RWPE1 (cell line): ENCODE measurements at places on chromosomes 13 and 19.

GRCh38 chr19:6608940-6609339 lies 18.0 kb upstream of the CD70 start:
- DNase-seq, result no peak

GRCh38 chr13:40549500-40550094 lies 116.8 kb downstream of the FOXO1 start:
- DNase-seq, result no peak

- no peak for DNase-seq
These were observed 32.5 kb downstream of the MARK4 start for GRCh38 chr19:45283443-45284033.

GRCh38 chr13:23750383-23751121 lies 138.6 kb downstream of the MIPEP start:
- DNase-seq, result no peak

- no peak for DNase-seq
These were observed 11.4 kb downstream of the CARD8 start for GRCh38 chr19:48244281-48244680.

DNA sequence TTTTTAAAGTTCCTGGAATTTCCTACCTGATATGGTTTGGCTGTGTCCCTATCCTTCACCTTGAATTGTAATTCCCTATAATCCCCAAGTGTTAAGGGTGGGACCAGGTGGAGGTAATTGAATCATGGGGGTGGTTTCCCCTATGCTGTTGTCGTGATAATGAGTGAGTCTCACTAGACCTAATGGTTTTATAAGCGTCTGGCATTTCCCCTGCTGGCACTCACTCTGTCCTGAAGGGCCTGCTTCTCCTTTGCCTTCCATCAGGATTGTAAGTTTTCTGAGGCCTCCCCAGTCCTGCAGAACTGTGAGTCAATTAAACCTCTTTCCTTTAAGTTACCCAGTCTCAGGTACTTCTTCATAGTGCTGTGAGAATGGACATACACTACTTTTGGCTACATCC lies 298.7 kb downstream of the HS6ST3 start:
- DNase-seq, result no peak

- no peak for DNase-seq
These were observed 702 bp upstream of the MAG start for GRCh38 chr19:35291259-35291658.

DNA sequence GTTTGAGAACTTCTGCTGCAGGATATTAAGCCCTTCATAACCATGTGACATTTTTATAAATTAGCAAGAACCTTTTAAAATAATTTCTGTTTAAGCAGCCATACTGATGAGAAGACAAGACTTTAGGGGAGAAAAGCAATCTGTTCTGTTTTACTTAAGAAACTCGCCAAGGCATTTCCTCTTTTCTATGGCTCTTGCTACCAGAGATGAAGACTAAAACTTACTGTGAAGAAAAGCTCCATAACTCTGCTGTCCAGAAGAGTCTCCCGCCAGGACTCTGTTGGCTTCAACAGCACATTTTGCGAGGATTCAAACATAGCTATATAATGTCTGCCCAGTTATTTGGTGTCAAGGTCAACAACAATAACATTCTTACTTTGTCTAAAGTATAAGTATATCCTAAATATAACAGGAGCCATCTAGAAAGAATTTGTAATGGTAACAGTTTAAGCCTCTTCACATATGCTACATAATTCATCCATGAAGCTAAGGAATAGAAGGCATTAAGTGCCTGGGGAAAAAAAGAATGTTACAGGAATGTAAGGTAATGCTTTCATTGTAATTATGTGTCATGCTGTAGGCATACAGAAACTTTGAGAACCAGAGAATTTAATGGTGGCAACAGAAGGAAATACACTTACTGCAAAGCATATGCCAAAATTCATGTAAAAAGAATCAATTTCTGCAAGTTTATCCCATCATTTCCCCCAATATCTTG lies 53.2 kb upstream of the EEF1AKMT1 start:
- no peak for DNase-seq

- DNase-seq, result no peak
These were observed 407.2 kb downstream of the GPC5 start for GRCh38 chr13:91805605-91806004.

DNA sequence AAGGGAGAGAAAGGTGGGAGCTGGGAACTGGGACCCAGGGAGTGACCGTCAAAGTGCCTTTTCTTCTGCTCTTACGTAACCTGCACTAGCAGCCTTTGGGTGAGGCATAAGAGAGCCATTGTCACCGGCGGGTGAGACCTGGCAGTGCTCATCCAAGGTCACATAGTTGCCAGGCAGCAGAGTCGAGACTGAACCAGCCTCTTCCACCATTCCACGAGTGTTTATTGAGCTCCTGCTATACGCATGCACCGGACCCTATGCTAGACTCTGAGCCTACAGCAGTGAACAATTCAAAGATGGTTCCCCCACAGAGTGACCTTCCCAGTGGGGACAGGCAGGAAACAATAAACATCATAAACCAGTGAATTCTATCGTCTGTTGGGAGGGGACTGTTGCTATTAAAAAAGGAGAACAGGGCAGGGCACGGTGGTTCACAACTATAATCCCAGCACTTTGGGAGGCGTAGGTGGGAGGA lies 18.6 kb upstream of the STRN4 start:
- DNase-seq, result no peak

DNA sequence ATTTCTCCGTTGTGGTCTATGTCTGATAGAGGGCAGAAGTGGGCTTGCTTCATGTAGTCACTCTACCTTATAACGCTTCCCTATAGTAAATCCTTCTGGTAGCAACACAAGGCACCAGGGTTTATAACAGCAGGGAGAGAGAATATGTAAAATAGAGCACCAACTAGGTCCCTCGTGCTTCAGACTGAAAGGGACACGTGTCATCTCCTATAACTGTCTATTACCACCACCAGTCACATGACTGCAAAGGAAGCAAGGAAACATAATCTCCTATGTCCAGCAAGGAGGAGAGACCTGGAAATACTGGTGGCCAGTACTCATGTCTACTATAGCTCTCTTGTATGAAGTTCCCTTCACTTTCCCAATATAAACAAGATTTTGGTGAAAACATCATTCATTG lies 79.2 kb downstream of the SLAIN1 start:
- DNase-seq, result no peak

DNA sequence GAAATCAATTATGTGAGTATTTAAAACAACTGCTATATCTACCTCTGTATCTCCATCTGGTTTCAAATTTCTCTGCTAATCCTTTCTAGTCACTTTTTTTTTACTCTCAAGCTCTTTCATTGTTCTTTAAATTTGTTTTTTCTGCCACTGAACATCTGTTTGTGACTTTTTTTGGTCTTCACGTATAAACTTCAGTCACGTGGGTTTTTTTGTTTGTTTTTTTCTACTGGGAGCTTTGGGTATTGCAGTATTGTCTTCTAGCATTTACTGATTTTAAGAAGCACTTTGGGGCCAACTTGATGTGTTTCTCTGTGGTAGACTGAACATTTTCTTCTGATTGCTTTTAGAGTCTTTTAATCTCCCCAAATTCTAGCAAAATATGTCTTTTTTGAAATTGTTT lies 262.6 kb upstream of the RXFP2 start:
- no peak for DNase-seq

DNA sequence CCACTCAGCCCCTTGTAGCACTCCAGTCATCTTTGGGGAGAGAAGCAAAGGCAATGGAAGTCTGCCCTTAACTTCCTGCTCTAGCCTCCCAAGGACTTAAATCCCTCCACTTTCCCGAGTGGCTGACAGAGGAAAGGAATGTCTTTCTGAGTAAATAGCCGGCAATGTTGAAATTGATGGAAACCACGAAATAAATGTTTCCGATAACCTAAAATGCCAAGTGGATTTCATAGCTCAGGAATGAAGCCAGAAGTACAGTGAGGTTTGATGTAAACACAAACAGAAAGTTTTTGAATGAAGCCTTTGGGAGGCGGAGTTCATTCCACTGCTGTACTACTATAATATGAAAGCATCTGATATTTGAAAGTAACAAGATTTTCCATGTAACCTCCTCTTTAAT lies 14.0 kb upstream of the TBC1D4 start:
- DNase-seq, result no peak

DNA sequence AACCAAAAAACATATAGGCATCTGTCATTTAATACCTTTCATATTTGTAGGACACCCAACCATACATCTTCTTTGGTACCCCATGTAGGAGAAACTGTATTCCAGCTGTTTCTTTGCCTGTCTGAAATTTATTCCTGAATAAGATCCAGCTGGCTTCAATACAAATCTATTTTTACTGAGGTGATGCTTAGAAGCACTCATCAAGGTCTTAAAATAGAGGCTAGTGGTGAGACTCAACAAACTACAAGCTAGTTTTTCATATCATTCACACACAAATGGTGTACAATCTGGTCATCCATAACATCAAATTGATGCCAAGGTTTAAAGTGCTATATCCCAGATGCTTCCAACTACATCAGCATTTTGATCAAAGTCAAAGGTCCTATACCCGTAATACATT lies 1071.3 kb upstream of the MIR17HG start:
- no peak for DNase-seq

GRCh38 chr19:50803633-50804419 lies 13.6 kb downstream of the ACP4 start:
- DNase-seq, result no peak

DNA sequence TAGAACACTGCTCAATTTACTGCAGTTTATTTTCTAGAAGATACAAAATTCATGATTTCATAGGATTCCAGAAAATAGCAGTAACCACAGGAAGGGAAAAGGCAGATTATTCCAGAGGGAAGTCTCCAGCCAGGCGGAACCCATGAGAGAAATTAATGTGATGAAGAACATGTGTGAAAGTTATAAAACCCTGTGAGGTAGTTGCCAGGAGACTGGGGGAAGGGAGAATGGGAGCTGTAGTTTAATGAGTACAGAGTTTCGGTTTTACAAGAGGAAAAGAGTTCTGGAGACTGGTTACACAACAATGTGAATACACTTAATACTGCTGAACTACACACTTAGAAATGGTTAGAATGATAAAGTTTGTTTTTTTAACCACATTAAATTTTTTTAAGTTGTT lies 14.2 kb upstream of the PDX1 start:
- no peak for DNase-seq

DNA sequence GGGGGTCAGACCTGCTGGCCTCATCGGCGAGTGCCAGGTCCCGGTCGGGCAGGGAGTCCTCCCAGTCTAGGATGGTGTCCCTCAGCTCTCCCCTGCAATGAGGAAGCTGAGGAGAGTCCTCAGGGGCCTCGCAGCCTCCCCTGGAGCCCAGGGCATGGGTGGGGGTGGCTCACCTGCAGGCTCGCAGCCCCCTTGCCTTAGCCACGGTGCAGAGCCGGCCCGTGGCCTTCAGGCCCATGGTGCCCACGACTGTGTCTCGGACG lies 6.8 kb downstream of the SIRT6 start:
- no peak for DNase-seq

- no peak for DNase-seq
These were observed 60.3 kb downstream of the IRS2 start for GRCh38 chr13:109725995-109726637.

GRCh38 chr13:31951215-31951678 lies 80.3 kb upstream of the FRY start:
- DNase-seq, result no peak

- no peak for DNase-seq
These were observed 2.1 kb downstream of the MEIS3 start for GRCh38 chr19:47417107-47417745.

DNA sequence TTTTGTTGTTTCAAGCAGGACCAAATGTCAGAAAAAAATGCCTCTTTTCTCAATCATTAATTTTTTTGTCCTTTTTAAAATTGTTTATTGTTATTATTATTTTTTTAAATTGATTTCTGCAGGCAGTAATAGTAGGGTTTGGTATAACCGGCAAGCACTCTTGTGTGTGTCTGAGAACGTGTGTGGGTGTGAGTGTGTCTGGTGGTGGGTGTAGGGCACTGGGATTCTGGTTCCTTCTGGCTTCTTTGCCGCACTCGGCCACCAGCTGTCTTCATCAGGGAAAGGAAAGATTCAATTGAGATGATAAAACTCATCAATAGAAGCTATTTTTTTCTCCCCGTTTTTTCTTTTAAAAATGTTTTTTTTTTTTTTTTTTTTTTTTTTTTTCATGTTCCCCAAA lies 56.4 kb downstream of the IER2 start:
- no peak for DNase-seq

- peak; percentile 50 for DNase-seq
These were observed 770 bp downstream of the HNRNPM start for GRCh38 chr19:8445488-8446001.

- DNase-seq, result no peak
These were observed 127.3 kb downstream of the UQCRFS1 start for GRCh38 chr19:29085630-29086029.

GRCh38 chr19:58400316-58400915 lies 5.0 kb downstream of the RNF225 start:
- DNase-seq, result no peak

- no peak for DNase-seq
These were observed 124.2 kb downstream of the CDK8 start for GRCh38 chr13:26378116-26378515.

- peak; percentile 54 for DNase-seq
These were observed 1082.6 kb downstream of the EFNB2 start for GRCh38 chr13:105452895-105453294.

GRCh38 chr19:38699027-38699346 lies 45.3 kb downstream of the CAPN12 start:
- peak; percentile 59 for DNase-seq

- DNase-seq, result peak; percentile 26
These were observed 9.6 kb upstream of the ZNRF4 start for GRCh38 chr19:5445561-5446055.

- DNase-seq, result no peak
These were observed 1.3 kb downstream of the GNA15 start for GRCh38 chr19:3137119-3137518.

- no peak for DNase-seq
These were observed 3.8 kb downstream of the ZNF784 start for GRCh38 chr19:55620410-55621204.

- peak; percentile 19 for DNase-seq
These were observed 396.1 kb downstream of the EFNB2 start for GRCh38 chr13:106139377-106139776.

GRCh38 chr19:41616792-41617621 lies 9.9 kb downstream of the CEACAM4 start:
- peak; percentile 34 for DNase-seq

GRCh38 chr13:27921961-27922882 lies 2.4 kb downstream of the PDX1 start:
- no peak for DNase-seq

DNA sequence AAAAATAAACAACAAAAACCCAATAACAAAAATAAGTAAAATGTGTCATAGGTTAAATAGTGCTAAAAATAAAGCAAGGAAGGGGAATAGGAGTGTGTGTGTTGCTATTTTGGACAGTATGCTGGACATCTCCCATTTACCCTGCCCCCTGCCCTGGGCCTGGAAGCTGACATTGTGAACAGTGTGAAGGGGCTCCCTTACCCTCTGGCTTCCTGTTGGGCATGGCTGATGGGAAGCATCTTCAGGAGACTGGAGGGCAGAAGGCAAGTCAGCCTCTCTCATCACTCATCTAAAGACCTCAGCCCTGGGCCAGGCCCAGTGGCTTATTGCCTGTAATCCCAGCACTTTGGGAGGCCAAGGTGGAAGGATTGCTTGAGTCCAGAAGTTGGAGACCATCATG lies 26.7 kb downstream of the KCTD15 start:
- no peak for DNase-seq
